ENCODE measurements at places on chromosomes 7 and 10.

GRCh38 chr7:94160719-94161435, 156.7 kb upstream of the BET1 start:
- no peak overlapping the region for H3K27ac ChIP-seq
- no peaks in the 10 kb centered on the region for H3K27me3 ChIP-seq
- H3K4me1 ChIP-seq: no peaks in the 10 kb centered on the region
- no peaks in the 10 kb centered on the region for H3K36me3 ChIP-seq

DNA sequence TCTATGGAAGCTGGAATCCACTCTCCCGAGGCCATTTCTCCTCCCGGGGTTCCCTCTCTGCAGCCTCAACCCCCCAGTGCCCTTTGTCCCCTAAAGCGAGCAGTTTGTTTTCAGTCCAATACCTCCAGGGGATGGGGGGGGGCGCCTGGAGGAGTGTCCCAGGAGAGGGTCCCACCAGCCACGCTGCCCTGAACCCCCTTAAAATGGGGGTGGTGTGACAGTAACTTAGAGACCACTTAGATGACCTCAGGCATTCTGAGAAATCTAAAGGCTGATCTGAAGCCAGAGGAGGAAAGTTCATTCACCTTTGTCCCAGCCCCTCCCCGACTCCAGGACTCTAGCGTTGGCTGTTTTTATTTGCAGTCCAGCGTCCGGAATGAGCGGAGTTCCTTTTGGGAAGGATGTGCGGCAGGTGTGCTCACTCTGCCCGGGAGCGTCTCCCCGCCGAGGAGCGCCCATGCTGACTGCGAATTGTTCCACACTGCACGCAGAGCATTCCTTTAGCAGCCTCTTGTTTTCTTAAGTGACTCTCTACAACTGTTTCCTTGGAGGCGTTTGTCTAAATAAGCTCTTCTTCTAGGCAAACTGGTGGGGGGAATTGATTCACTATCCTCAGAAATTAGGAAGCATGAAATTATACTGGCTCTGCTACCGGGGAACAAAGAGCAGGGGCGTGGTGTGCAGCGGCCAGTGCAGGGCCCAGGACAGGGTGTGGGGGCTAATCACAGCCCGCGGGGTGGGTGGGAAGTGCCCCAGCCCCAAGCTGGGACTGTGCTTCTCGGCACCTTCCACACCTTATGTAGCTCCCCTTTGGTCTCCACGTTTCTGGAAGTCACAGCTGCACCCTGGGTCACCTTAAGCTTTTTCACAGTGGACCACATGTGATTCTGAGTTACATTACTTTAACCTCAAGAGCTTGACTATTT, 46.3 kb downstream of the SYPL1 start:
- peak overlapping the region; percentile 71 for H3K27ac ChIP-seq
- H3K4me1 ChIP-seq: peaks cover 19% of the 10 kb centered on the region
- peak overlapping the region; percentile 44 for H3K4me3 ChIP-seq

GRCh38 chr7:96116173-96116572, 205.7 kb downstream of the SLC25A13 start:
- H3K27ac ChIP-seq: no peak overlapping the region
- no peaks in the 10 kb centered on the region for H3K27me3 ChIP-seq
- no peak for DNase-seq
- peaks cover 14% of the 10 kb centered on the region for H3K36me3 ChIP-seq

GRCh38 chr10:109895095-109895818, 28.1 kb downstream of the XPNPEP1 start:
- peaks cover 7% of the 10 kb centered on the region for H3K36me3 ChIP-seq
- peaks cover 89% of the 10 kb centered on the region for H3K4me1 ChIP-seq
- H3K27ac ChIP-seq: peak overlapping the region; percentile 84
- peak; percentile 85 for DNase-seq
- H3K27me3 ChIP-seq: no peaks in the 10 kb centered on the region
- no peak overlapping the region for H3K4me3 ChIP-seq

DNA sequence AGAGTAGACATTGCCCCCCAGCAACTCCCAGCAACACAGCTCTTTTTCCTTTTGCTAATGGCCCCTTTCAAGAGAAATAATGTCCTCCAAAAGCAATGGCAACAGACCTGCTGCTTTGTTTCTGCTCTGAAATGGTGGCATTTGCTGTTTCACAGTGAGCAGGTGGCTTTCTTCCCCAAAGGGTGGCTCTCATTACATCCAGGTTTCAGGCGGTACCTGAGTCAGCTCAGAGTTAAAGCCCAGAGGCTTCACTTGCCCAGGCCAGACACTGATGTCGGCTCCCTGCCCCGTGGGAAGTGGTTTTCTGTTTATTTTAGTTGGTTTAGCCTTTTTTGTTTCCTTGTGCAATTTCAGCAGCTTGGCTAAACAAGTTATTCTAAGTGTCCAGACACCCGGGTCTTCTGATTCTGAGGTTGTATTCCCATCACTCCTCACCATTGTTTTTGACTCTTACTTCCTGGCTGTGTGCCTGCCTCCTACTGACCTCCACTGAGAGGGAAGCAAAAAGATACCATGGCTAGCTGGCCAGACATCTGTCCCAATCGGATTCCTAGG, 7.8 kb upstream of the ATOH7 start:
- H3K27ac ChIP-seq: no peak overlapping the region
- no peak for DNase-seq
- H3K4me1 ChIP-seq: no peaks in the 10 kb centered on the region
- H3K4me3 ChIP-seq: no peak overlapping the region
- H3K36me3 ChIP-seq: no peaks in the 10 kb centered on the region
- H3K27me3 ChIP-seq: no peaks in the 10 kb centered on the region

GRCh38 chr10:58791137-58791536, 278.5 kb downstream of the BICC1 start:
- no peaks in the 10 kb centered on the region for H3K4me1 ChIP-seq
- no peaks in the 10 kb centered on the region for H3K36me3 ChIP-seq
- no peak overlapping the region for H3K4me3 ChIP-seq
- no peak overlapping the region for H3K27ac ChIP-seq

DNA sequence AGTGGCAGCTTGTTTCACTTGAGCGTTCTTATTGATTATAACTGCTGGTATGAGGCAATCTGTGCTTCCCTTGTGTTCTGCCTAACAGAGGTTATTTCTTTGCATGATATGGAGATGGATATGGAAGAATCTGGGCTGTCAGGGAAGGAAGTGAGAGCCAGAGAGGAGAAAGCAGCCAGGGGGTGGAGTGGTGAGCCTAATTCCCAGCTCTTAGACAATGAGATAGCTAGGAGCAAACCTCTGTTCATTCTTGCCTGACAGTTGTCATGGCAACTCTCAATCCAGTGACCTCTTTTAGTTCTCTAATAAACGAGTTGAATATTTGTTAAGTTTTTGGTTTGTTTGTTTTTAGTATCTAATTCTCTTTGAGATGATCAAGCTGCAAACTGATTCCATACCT, 214.3 kb downstream of the NRG3 start:
- H3K27me3 ChIP-seq: no peaks in the 10 kb centered on the region
- no peaks in the 10 kb centered on the region for H3K4me1 ChIP-seq
- no peak overlapping the region for H3K27ac ChIP-seq

- no peak for DNase-seq
- no peak overlapping the region for H3K27ac ChIP-seq
- no peaks in the 10 kb centered on the region for H3K36me3 ChIP-seq
- H3K27me3 ChIP-seq: peaks cover 96% of the 10 kb centered on the region
- peaks cover 55% of the 10 kb centered on the region for H3K4me1 ChIP-seq
- H3K4me3 ChIP-seq: peak overlapping the region; percentile 42
Measured at GRCh38 chr10:129970465-129971364, 6.6 kb upstream of the EBF3 start.

GRCh38 chr7:102973096-102973802, 60.4 kb downstream of the LRRC17 start:
- no peak overlapping the region for H3K4me3 ChIP-seq
- H3K36me3 ChIP-seq: no peaks in the 10 kb centered on the region
- no peaks in the 10 kb centered on the region for H3K27me3 ChIP-seq

DNA sequence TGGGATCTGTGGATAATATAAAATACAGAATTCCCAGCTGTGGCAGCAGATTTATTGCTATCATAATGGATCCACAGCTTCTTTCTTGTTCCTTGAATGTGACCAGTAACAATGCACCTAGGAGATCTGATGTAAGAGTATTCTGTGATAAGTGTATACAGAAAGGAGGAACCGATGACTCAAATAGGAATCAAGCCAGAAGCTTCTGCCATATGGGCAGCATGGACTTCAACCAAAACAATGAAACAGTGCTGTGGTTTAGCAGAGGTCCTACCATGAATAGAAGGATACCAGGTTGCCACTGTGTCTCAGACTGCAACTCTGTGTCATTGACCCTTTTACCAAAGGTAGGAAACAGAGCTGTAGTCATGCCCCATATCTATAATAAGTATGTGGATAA, 81.8 kb downstream of the PTPRZ1 start:
- DNase-seq: no peak
- no peak overlapping the region for H3K4me3 ChIP-seq
- no peaks in the 10 kb centered on the region for H3K4me1 ChIP-seq

DNA sequence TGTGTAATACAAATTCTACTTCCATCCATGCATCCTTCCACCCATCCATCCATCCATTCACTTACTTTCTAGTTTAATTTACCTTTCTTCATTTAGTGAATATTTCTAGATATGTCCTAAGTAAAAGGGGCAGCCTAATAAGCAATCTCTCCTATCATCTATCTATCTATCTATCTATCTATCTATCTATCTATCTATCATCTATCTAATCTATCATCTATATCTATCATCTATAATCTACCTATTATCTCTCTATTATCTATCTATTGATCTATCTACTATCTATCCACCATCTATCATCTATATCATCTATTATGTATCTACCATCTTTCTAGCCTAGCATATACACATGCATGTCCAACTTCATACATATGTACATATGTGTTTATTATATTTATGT, 104.2 kb downstream of the PTPN20 start:
- H3K4me3 ChIP-seq: no peak overlapping the region
- H3K4me1 ChIP-seq: no peaks in the 10 kb centered on the region
- no peak overlapping the region for H3K27ac ChIP-seq
- no peak for DNase-seq

DNA sequence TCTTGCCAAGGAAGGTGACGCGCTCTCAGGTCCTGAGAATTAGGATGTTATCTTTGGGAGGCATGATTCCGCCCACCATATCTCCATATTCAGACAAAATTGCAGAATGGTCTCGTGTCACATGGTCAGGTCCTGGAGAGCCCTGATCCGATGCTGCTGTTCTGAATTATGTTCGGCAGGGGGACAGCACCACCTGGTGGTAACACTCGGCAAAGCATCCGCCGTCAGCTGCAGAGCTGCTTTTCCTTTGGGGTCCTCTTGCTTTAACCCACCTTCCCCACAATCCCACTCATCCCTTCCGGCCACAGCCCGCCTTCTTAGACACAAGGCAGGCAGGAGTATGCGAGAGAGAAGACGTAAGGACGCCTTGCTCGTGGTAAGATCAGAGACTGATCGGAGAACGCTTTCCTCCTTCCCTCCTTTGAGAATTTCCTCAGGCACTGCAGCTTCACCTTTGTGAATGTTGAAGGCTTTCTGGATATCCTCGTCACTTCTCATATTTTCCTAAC, 327.8 kb upstream of the C7orf33 start:
- peaks cover 6% of the 10 kb centered on the region for H3K27me3 ChIP-seq
- H3K36me3 ChIP-seq: no peaks in the 10 kb centered on the region
- H3K4me3 ChIP-seq: no peak overlapping the region
- H3K4me1 ChIP-seq: peaks cover 4% of the 10 kb centered on the region
- DNase-seq: peak; percentile 60

DNA sequence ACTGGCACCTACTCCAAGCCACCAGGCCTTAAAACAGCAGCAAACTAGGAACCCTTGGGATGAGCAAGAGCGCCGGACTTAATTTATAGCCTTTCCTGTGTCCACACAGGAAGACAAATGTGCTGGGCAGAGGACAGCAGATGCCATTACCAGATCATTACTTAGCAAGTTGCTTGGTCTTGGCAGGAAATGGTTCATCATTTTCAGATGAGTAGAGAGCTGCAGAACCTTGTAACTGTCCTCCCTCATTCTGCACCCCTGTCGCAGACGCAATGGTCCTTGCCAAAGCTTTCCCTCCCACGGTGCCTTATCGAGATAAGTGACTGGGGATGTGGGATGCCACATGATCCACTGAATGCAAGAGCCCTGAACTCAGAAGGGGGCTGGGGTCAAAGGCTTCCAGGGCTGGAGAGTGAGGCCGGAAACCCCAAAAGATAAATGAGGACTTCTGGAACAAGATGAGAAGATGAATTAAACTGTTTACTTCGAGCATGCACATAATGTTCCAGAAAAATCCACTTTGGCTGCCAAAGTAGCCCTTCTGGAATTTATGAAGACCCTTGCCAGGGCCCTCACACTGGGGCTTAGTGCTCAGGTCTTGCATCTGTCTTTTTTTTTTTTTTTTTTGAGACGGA, 145.6 kb upstream of the ZNF32 start:
- no peaks in the 10 kb centered on the region for H3K27me3 ChIP-seq
- H3K27ac ChIP-seq: no peak overlapping the region
- no peak overlapping the region for H3K4me3 ChIP-seq
- no peaks in the 10 kb centered on the region for H3K4me1 ChIP-seq
- H3K36me3 ChIP-seq: no peaks in the 10 kb centered on the region
- no peak for DNase-seq

- no peak for DNase-seq
- peak overlapping the region; percentile 43 for H3K4me3 ChIP-seq
Measured at GRCh38 chr10:26439406-26440087, 1.4 kb downstream of the APBB1IP start.

DNA sequence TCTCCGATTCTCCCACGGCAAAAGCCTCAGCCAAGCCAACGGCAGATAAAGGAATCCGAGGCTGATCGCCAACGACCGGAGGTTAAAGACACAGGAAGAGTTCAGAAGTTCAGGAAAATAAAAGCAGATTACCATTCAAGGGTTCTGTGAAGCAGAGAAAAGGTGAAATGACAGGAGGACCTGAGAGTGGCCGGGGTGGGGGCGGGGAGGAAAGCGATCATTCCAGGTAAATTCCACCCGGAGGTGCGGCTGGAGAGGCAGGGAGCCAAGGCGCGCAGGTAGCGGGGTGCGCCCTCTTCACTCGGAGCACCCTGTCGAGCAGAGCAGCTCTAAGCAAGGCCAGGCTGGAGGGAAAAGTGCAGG, 35.3 kb upstream of the SEPHS1 start:
- DNase-seq: no peak
- H3K27me3 ChIP-seq: peaks cover 44% of the 10 kb centered on the region
- peaks cover 12% of the 10 kb centered on the region for H3K4me1 ChIP-seq

GRCh38 chr7:45136106-45137060, 21.2 kb upstream of the RAMP3 start:
- H3K27ac ChIP-seq: no peak overlapping the region
- H3K4me3 ChIP-seq: no peak overlapping the region
- peak; percentile 75 for DNase-seq

DNA sequence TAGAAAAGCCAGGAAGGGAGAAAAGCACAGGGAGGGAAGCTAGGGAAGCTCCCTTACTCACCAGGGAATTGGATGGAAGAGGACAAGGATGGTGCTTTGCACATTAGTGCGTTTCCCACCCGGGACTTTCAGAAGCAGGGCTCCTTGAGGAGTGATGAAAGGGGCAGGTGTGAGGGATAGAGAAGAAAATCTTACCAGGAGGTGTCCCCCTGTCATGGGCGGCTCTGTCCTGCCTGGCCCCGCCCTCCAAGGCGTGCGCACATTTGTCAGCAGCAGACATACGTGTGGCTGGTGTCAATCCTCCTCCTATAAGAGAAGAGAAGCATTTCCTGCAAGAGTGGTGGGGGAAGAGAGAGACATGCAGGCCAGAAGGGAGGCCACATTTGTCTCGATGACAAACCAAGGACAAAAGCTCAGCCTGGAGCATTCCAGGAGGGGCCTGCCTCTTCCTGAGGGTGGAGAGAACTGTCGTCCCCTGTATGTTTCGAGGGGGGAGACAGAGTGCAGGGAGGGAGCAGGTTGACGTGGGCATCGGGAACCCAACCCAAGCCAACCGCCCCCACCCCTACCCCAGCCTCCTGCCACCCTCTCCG, 47.4 kb upstream of the COMTD1 start:
- H3K36me3 ChIP-seq: no peaks in the 10 kb centered on the region
- peak overlapping the region; percentile 14 for H3K4me3 ChIP-seq
